Foreskin keratinocyte (primary cell): ENCODE measurements at places on chromosomes 3 and 15. TPM values are rescaled to one million over a fixed set of nuclear protein-coding genes. Genes with fewer than 3 reads are reported as not detected.

GRCh38 chr15:72163719-72164118 is 33.9 kb downstream of the GRAMD2A start:
- DNase-seq, result no peak

GRCh38 chr3:57556459-57557084 is 498 bp downstream of the PDE12 start:
- DNase-seq, result no peak

DNA sequence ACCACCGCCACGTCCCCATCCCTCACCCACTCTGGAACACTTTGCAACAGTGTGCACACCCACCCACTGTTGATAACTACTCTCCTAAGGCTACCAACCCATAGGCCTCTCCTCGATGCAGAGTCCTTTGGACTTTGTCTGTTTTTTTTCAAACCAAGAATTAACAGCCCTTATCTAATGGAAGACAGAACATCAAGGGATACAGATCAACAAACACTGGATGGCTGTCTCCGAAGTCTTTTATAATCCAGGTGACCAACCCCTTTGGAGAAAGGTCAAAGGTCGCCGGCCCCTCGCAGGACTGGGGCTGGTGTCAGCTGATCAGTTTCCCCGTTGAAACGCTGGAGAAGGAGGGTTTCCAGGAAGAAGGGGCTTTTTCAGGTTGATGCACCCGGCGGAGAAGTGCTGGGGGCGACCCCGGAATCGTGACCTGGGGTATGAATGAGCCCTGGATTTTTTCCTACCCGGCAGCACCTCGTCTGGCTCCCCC is 532 bp downstream of the B4GALT4 start:
- no peak for DNase-seq

- no peak for DNase-seq
These were observed 62.1 kb downstream of the NR2F2 start for GRCh38 chr15:96392380-96393208.

DNA sequence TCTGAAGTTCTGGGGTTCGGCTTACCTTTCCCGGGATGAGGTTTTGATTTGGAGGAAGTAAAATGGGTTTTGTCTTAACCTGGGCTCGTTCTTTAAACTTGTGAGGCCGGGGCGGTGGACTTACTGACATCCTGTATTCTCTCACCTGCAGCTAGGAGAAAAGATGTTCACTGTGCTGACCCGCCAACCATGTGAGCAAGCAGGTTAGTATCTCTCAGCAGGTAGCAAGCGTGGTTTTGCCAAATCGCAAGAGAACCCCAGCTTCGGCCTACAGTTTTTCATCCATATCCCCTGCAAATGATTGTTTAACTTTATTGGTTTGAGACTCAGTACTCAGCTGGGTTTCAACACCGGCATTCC is 891 bp downstream of the ENTPD3 start:
- no peak for DNase-seq

GRCh38 chr3:32397941-32398340 is 6.3 kb downstream of the CMTM7 start:
- DNase-seq, result no peak

GRCh38 chr3:62538691-62539356 is 165.5 kb upstream of the FEZF2 start:
- DNase-seq, result no peak

- DNase-seq, result no peak
These were observed 58.3 kb upstream of the RASGRP1 start for GRCh38 chr15:38622908-38623307.

DNA sequence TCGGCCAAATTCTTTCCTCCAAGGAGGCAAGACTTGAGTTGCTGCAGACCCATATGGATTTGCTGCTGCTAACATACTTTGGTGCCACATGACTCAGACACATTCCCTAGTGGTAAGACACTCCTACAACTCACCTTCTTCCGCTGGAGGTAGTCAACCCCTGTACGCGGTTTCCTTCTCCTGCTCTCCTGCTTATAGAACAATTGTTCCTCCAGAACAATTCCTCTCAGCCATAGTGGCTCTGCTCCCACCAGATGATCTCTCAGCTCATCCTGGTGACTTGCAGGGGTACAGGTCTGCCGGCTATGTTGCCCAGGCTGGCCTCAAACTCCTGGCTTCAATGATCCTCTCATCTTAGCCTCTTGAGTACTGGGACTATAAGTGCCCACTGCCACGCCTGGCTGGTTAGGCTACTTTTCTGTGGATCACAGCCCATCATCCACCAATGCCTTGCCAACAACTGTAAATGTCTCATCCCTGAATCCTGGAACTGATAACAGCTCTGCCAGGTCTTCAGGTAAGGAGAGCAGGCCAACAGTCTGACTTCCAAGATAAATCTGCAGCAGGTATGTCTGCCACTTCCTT is 2.4 kb upstream of the CXCR6 start:
- DNase-seq, result no peak

GRCh38 chr3:24316887-24317383 is 177.7 kb downstream of the THRB start:
- no peak for DNase-seq

SNX33 gene
- 26.2 and 28.3 TPM in 2 replicates for polyA plus RNA-seq

SLC28A2 gene
- not detected in 2 replicates for polyA plus RNA-seq

FOXB1 gene
- polyA plus RNA-seq, result not detected in 2 replicates

TM4SF18 gene
- polyA plus RNA-seq, result not detected in 2 replicates

RETNLB gene
- polyA plus RNA-seq, result not detected in 2 replicates

HPS3 gene
- polyA plus RNA-seq, result 7.6 and 9.5 TPM in 2 replicates

CPNE9 gene
- polyA plus RNA-seq, result not detected in 2 replicates

CHRD gene
- polyA plus RNA-seq, result not detected in 2 replicates

EPB42 gene
- not detected in 2 replicates for polyA plus RNA-seq
